Activated gamma-delta T cell (primary cell): ENCODE measurements at places on chromosomes 1 and 21.
A peak's percentile ranks its signal among the peaks of the same experiment; 100 is the strongest.

DNA sequence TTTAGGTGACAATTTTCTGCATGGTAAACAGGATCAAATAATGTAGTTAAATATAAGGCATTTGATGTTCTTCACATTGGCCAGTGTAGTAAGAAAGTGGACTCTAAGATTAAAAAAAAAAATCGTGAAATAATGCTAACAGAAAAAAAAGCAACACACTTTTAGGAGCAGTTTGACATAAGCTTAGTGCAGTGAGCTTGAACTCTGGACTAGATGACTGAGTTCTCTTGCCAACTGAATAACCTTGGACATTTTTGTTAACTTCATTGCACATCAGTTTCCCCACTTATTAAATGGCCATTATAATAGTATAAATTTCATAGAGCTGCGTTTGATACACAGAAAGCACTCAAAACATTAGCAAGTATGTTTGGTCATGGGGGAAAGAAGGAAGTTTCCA, 649.3 kb upstream of the ADGRL4 start:
- DNase-seq: no peak

GRCh38 chr1:211261229-211261628, 2.1 kb downstream of the RCOR3 start:
- DNase-seq: no peak

- no peak for DNase-seq
Observed at GRCh38 chr1:54335755-54336108, 70.5 kb downstream of the SSBP3 start.

- DNase-seq: no peak
Observed at GRCh38 chr21:21045518-21045917, 47.3 kb downstream of the NCAM2 start.

- DNase-seq: no peak
Observed at GRCh38 chr1:14334336-14335176, 263.9 kb upstream of the KAZN start.

GRCh38 chr1:68107771-68108170, 57.3 kb upstream of the DIRAS3 start:
- no peak for DNase-seq

DNA sequence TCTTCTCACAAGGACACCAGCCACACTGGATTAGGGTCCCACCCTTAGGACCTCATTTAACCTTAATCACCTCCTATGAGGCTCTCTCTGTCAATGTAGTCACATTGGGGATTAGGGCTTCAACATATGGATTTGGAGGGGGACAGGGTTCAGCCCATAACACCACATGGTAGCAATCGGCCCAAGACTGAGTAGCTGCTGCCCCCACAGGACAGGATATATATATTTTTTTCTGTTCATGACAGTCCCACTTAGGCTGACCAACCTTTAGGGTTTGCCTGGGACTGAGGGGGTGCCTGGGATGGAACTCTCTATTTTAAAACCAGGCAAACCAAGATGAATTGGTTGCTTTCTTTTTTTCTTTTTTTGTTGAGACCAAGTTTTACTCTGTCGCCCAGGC, 8.2 kb upstream of the ACTL8 start:
- DNase-seq: no peak

GRCh38 chr1:89552471-89553081, 27.9 kb downstream of the LRRC8B start:
- no peak for DNase-seq

- no peak for DNase-seq
Observed at GRCh38 chr1:178933709-178934490, 63.0 kb upstream of the ANGPTL1 start.

DNA sequence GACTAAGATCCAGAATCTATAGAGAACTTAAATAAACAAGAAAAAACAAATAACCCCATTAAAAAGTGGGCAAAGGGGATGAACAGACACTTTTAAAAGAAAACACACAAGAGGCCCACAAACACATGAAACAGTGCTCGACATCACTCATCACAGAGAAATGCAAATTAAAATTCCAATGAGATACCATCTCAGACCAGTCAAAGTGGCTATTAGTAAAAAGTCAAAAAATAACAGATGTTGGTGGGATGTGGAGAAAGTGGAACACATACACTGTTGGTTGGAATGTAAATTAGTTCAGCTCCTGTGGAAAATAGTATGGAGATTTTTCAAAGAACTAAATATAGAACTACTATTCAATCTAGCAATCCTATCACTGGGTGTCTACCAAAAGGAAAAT, 143.1 kb downstream of the IFI44 start:
- no peak for DNase-seq

GRCh38 chr1:32538887-32539583, at the start of gene ZBTB8A:
ZBTB8A (plus strand) TSS chr1:32539427; CDS start chr1:32592932, 53,505 bp downstream.
- no peak for DNase-seq

DNA sequence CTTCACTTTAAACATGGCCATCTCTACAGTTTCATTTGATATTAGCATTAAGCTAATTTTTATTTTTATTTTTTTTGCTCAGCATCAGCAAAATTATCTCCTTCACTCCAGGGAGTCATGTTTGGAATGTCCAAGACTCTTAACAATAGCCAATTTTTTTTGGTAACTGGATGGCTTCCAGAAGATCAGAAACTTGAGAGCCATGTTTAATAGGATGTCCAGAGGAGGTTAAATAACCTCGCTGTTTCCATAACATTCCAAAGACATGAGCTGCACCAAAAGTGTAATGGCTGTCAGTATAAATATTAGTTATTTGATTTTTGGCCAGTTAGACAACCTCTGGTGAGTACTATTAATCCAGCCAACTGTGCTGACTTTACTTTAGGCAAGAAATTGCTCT, 80.7 kb downstream of the DNTTIP2 start:
- no peak for DNase-seq

DNA sequence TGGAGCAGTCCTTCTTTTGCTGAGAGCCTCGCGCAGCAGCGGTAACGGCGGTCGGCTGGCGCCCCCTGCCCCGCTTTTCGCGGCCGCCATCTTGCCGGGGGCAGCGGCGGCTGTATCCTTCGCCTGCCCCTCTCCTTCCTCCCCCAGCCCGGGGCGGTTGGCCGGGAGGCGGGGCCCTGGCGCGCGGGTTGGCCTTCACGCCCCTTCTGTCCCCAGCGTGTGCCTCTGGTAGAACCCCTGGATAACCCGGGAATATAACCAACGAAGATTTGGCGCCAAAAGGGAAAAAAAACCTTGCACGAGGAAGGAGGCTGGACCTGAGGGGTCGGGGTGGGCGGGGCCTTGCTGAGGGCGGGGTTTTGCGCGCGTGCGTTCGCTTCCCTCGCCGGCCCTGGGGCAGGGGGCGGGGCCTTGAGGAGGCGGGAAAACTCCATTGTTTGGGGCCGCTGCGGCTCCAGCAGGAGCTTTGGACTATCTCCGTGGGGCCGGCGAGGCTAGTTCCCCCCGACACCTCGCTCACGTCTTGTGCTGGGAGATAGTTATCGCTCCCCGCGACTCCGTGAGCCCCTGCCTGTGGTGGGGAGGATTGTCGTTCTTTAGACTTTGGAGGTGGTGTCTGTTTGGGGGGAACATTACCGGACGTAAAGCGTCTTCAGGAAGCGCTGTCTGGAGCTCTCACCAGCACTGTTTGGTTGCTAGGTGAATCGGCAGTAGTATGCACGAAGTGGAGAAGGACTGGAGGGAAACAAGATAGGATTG, 689 bp downstream of the NASP start:
- DNase-seq: peak; percentile 78

GRCh38 chr1:221874285-221875003, 132.6 kb upstream of the DUSP10 start:
- no peak for DNase-seq

DNA sequence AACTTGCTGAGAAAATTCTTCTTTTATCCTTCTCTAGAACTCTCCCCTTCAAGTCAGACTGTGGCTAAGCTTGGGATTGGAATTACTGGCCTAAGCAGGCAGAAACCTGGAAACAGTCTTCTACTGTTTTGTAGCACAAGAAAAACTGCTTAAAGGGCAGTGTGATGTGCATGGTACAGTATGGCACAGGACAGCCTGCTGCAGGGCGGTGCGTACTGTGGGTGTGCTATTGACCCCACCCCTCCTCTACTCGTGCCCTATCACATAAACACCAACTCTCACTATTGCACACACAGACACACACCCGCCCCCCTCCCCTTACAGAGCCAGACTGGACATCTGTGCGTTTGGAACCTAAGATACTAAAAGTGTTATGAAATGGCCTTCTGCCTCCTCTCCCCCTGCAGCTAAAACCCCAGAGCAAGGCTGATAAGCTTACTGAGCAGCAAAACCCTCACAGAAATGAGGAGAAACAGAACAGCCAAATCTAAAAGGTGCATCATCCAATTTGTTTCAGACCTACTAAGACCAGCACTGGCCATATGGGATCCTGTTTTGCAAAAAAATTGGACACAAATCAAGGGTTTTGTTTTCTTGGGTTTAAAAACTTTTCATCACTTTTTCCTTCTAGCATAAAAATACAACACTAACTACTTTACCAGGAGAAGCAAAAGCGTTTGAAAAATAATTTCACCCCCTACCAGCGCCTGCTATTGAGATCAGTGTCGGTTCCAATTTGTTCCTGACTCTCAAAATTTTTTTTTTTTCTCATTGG, 355.8 kb upstream of the LYPLAL1 start:
- DNase-seq: no peak

DNA sequence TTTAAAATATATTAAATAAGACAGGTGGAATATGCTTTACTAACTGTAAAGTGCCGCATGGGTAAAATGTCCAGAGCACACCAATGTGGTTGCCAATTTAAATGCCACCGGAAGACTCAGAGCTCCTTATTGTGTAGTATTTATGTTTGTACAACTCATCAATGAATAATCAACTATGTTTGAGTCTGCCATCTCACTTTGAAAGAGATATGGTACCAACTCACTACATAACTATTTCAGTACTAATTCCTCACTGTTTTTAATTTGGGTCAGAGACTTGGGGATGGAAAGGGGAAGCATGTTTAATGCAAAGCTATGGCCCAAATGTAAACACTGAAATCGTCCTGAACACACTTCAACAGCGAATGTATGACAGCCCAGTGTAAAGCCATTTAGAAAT, 144.8 kb downstream of the NR5A2 start:
- no peak for DNase-seq

DNA sequence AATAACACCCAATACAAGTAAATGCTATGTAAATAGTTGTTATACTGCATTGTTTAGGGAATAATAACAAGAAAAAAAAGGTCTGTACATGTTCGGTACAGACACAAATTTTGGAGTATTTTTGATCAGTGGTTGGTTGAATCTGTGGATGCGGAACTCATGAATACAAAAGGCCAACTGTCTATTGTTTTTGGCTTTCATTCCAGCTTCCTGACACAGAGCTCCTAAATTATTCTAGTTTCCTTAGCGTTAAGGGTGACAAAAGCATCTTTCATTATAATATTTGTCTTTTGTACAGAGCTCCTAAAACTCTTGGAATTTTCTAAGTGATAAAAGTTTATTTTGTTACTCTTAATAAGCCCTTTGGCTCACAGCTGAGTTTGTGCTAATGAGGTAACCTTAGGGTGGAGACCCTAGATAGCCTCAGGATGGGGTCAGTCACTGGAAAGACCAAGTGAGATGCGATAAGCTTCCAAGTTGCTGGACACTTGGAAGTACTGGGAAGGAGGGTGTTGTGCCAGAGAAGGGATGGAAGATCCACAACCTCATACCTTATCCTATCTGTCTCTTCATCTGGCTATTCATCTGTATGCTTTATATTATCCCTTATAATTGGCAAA, 57.4 kb upstream of the PRRC2C start:
- DNase-seq: no peak

DNA sequence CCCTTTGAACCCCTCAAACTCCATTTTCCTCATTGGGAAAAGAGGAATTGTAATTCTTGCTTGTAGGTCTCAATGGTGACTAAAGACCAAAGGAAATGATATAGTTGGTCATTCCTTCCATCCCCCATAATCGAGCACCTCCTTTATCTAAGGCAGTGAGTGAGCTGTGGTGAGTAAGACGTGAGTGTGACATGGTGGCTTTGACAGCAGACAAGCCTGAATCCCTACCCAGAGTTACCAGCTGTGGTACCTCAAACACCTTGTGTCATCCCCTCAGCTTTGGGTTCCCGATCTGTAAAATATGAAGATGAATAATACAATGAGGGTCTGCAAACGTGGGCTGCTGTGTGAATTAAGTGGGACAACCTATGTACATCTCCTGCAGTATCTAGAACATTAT, 8.4 kb downstream of the TRAF5 start:
- DNase-seq: no peak

GRCh38 chr1:29338908-29339575, 102.7 kb downstream of the PTPRU start:
- no peak for DNase-seq

DNA sequence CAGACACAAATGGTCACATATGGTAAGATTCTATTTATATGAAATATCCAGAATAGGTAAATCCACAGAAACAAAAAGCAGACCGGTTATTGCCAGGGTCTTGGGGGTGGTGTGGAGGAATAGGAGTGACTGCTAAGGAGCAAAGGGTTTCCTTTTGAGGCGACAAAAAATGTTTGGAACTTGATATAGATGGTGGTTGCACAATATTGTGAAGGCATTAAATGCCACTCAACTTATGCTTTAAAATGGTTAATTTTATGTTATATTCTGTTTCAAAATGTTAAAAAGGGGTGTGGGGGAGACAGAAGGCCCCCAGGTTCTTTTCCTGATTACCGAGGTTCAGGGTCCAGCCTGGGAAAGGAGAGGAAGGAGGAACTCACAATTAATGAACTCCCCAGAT, 304.4 kb downstream of the RRAGC start:
- DNase-seq: no peak

- no peak for DNase-seq
Observed at GRCh38 chr1:228045405-228045804, 37.1 kb upstream of the ARF1 start.
